Suppressor macrophage treated with lipopolysaccharide for 1 hour (primary cell): ENCODE measurements at places on chromosomes 2 and 18.
A peak's percentile ranks its signal among the peaks of the same experiment; 100 is the strongest.

DNA sequence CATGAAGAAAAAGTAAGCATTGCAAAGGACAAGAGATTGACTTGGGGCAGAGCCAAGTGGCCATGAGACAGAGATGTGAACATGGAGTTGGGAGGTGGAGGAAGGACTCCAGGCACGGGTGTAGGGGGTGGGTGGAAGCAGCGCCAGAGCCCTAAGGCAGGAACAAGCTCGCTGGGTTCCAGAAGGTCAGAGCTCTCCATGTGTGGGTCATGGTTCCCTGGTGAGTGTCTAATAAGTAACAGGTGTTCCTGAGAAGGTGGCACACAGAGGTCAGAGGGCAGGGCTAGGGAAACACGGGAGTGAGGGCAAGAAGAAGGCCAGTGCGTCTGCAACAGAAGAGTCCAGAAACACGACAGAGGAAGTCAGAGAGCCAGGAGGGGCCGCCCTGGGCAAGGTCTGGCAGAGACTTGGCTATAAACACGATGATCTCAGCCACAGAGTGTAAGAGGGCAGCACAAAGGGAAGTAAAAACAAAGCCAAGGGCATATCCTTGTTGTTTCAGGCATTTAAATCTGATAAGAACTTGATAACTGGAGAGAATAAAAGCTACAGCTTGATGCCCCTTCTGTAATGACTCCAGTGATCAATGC, 260.8 kb downstream of the TGIF1 start:
- peak; percentile 77 for DNase-seq

GRCh38 chr18:62967089-62967488, 251.7 kb downstream of the PHLPP1 start:
- DNase-seq = no peak

- DNase-seq = peak; percentile 91
Measured at GRCh38 chr2:223465793-223466192, 136.4 kb downstream of the SCG2 start.

DNA sequence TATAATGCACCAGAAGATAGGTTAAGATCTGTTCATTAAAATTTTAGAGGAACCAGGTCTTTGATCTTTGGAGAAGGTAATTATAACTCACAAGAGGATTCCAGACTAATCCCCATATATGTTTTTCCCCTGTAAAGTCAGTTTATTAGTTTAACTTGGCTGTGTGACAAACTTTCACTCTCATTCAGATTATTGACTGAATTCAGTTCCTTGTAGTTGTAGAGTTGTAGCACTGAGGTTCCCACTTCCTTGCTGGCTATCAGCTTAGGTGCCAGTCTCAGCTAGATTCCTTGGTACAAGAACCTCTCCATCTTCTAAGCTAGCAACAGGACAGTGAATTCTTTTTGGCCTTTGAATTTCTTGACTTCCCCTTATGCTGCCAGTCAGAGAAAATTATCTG, 19.1 kb downstream of the REG1A start:
- DNase-seq = no peak

DNA sequence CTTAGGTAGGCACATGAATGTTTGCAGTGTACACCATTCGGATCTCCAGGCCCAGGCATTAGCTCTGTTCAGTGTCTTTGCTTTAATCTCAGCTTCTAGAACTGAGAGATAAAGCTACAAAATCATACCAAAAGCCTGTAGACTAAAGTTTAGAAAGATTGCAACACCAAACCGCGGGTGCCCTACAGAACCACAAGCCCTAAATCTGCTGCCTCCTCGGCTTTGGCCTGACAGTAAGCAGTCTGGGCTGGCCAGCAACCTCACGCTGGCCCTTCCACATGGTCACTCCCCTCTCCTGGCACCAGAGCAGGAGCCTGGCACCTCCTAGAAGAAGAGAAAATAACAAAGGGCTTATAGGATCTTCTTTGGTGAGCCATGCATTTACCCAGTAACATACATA, 8.9 kb upstream of the OSR1 start:
- DNase-seq = no peak

- DNase-seq = no peak
Measured at GRCh38 chr18:63290821-63291200, 28.8 kb downstream of the BCL2 start.
